GM04503 (cell line): ENCODE measurements at places on chromosomes 7 and 10.
A peak's percentile ranks its signal among the peaks of the same experiment; 100 is the strongest.

DNA sequence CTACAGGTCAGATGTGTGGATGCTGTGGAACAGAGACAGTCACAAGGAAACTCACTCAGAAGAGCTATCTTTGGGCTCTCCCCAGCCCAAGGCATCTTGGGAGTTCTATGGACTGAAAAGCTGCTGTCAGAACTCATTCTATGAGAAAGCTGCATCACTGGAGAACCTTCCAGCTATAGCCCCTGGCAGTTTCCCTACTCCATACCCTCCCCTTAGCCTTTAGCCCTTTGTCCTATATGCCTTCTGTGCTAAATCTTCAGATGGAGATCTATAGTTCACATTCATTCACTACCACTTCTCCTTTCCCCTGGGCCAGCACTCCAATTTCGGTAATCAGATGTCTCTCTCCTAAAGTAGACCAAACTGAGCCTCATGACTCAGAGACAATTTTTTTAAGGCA, 6.9 kb downstream of the WNT8B start:
- DNase-seq = no peak

- DNase-seq = no peak
Observed at GRCh38 chr10:68086011-68086410, 10.9 kb upstream of the HERC4 start.

DNA sequence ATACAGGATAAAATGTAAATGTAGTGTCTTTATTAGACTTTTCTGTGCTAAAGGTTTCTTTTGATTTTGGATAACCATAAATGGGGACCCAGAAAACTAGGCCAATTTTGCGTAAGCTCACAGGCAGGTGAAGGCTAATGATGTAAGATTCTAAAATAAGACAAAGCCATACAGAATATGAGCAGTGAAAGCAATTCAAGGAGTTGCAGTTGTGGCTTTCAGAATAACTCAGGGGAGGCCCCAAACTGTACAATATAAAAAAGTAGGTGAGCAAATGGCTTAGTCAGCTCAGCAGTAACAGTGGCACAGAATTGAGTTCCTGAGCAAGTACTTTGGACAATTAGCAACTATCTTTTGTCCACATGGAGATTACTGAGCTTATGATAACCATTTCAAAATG, 81.7 kb upstream of the NRP1 start:
- no peak for DNase-seq

DNA sequence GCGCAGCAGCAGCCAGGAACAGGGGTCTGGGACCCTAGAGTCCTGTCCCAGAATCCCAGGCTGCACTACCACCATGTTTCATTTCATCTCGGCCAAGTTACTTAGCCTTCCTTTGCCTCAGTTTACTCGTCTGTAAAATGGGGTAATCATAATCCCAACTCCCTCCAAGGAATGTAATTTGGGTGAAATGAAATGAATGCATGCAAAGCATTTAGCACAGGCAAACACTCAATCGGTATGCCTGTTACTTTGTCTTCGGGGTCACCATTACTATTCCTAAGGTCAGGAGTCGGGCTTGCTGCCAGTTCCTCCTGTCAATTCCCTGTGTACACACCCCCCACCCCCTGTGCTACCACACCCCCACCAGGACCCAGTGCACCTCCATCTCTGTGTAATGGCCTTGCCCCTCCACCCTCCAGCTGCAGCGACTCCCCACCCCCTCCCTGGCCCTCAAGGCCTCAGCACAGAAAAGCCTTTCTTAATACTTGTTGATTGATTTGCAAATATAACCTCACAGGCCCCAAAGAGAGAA, 1.7 kb downstream of the TNS3 start:
- no peak for DNase-seq

GRCh38 chr10:116875897-116876296, 26.6 kb downstream of the ENO4 start:
- DNase-seq = no peak

GRCh38 chr10:24603333-24603732, 120.4 kb downstream of the ARHGAP21 start:
- no peak for DNase-seq

GRCh38 chr7:151884312-151885201, 7.6 kb upstream of the PRKAG2 start:
- no peak for DNase-seq

DNA sequence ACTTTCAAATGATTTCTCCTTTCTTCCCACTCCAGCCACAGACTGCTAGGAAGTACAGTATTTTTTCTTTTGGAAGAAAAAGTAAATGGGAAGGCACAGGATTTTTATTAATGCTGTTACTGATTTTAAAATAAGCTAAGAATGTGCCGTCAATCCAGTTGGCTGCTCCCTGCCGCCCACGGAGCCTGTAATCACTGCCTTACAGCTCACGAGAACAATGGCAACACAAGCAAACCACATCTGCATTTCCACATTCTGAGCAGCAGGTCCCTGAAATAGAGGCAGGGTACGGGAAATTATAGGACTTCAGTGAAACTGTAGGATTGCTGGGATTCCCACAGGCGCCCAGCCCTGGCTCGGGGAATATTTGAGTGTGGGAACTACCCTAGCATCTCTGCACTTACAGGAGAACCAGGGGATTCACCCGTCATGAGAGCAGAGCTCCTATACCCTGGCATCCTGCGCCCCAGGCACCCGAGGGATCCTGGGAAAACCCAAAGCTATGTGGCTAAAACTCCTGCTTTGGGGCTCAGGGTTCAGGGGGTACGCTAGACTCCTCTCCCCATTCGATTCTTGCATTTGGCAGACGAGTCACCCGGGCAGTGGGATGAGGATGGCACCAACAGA, 72.9 kb upstream of the TNS3 start:
- no peak for DNase-seq

GRCh38 chr7:5797716-5798115, 16.3 kb upstream of the RNF216 start:
- DNase-seq = no peak

- DNase-seq = peak; percentile 24
Observed at GRCh38 chr7:70752794-70753241, 379.1 kb upstream of the GALNT17 start.

- DNase-seq = peak; percentile 4
Observed at GRCh38 chr7:16211402-16211925, 209.9 kb downstream of the CRPPA start.

DNA sequence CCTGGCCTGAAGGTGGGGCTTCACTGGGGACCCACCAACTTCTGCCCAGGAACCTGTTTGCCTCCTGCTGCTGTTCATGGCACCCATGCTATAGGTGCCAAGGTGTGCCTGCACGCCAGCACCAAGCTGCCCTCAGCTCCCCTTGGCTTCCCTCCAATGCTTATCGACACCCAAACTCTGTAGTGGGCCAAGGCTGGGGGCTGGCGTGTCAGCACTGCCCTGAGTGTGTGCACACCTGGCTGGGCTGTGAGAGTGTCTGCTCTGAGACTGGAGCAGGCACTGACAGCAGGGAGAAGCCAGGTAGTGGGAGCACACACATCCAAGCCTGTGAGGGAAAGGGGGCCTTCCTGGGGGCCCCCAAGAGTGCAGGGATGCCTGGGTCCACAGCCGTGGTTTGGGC, 43.1 kb upstream of the TUBB8 start:
- DNase-seq = no peak

- DNase-seq = no peak
Observed at GRCh38 chr10:49273082-49273465, 25.9 kb upstream of the C10orf71 start.

DNA sequence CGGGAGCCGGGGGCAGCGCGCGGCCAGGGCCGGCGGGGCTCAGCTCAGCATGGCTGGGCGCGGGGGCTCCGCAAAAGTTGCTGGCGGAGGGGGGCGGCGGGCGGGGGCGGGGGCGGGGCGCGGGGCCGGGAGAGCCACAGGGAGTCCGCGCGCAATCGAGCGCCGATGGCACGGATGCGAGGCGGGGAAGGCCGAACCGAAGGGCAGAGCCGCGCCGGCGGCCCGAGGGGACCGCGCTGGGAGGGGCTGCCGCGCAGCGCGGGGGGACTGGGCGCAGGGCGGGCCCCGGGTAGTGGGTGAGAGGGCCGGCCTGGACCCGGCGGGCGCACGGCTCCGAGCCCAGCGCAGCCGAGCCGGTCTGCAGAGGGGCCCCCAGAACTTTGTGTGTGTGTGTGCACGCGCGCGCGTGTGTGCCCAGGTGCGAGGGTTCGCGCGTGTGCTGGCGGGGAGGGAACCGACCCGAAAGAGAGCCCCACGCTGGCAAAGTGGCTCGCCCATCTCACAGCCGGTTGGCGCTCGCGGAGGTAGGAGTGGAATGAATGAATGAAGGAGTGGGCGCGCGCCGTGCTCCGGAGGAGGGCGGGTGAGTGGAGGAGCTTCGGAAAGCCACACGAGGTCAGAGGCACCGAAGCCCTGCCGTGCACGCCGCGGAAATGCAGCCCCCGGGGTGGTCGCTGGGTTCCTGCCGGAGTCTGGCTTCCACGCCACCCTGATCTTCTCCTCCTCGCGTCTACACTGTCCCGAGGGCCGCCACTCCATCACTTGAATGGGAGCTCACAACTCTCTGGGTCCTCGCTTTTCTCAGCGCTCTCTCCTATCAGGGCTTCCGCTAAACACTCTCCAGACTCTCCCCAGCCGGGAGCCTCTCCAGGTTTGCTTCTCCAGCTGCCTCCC, at the start of gene HIPK2:
TSS of gene HIPK2 (minus strand) at position 51 of the 894 bp plus-strand sequence. CDS start 375 bp downstream, outside the sequence.
- no peak for DNase-seq

DNA sequence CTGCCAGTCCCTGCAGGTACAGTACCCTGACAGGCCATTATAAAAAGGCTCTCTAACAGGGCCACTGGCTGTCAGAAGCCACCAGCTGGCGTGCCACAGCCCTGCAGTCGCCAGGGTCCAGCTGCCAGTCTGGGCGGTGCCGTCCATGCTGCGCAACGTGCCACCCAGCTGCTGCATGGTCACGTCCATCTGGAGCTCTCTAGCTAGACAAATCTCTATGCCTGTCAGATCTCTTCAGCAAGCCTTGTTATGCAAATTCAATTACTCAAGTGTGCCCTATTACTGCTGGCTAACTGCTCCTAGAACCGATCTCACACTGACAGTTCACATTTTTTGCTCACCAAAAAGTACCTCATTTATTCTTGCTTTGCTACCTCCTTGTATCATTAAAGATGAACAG, 75.9 kb downstream of the HIBADH start:
- no peak for DNase-seq

DNA sequence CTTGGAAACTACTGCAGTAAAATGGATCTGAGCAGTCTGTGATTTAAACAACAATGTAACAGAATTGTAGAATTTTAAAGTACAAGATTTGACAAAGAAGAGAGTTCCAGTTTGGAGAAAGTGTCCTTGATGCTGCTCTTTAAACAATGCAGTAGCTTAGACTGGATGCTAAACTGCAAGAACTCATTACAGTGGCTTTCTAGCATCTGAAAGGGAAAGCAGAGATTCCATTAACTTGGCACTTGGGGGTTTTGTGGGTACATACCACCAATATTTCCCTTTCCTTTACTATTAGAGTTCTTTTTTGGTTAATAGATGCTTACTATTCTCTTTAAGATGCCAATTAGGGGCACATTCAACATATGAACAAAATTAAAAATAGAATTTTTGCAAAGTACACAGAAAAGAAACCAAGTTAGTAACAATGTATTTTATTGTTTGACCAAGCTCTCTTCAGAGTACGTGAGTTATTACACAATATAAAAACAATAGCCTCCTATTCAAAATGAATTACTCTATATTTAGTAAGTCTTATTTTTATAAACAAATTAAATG, 11.9 kb downstream of the PSTK start:
- no peak for DNase-seq

DNA sequence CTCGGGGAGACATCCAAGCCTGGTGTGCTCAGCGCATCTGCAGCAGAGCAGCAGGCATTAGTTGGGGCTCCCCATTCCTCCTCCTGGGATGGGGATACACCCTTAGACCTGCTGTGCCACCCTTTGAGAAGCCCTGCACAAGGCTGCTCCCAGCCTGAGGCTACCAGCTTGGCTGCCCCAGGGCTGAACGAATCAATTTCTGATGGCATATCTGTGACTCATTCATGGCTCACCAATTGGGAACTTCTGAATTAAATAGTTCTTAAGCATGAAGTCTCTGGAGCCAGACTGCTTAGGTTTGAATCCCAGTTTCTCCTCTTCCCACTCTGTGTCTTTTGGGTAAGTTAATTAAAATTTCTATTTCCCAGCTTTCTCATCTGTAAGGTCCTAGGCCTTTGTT, 16.3 kb upstream of the GLI3 start:
- no peak for DNase-seq

GRCh38 chr10:21427804-21428481, 97.5 kb downstream of the SKIDA1 start:
- peak; percentile 11 for DNase-seq

DNA sequence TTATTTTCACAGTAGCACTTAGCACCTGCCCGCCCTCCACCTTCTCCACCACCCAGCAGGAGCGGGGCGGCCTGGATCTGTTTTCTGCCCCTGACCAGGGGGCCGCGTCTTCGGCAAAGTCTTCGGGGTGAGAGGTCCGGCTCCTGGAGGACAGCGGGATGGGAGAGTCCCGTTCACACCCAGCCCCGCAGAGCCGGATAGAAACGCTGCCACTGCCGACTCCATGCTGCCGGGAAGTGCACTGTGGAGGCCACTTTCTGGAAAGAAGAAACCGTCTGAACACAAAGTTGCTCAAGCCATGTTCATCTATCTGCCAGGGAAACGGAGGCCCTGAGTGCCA, 14.5 kb upstream of the ZNF273 start:
- no peak for DNase-seq

GRCh38 chr7:3154881-3155494, 111.3 kb upstream of the CARD11 start:
- DNase-seq = no peak

DNA sequence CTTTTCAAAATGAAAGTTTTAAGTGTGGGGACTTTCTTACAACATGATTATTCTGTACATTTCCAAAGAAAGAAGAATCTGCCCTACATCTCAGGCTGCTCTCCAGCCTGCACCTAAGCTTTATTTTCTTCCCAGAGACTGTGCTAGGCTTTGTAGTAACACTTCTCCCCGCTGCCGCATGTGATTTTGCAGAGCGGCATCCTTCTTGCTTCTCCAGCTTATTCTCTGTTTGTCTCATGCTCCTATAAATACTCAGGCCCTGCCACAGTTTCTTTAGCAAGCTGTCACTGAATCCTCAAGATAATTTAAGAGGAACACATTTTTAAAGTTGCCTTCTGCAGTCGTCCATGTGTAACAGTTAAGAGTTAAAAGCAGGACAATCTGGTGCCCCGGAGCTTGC, 53.5 kb downstream of the INSYN2A start:
- no peak for DNase-seq

GRCh38 chr10:74586088-74586585, 240.3 kb upstream of the KAT6B start:
- DNase-seq = no peak
